ENCODE measurements at places on chromosomes 13 and 19.

- peak; percentile 74 for DNase-seq
Observed at GRCh38 chr19:57814505-57815246, at the start of gene ZNF552. Gene ZNF552 (minus strand): TSS chr19:57814913. CDS start chr19:57814743, 170 bp downstream.

- DNase-seq: no peak
Observed at GRCh38 chr13:45510672-45511071, 45.9 kb downstream of the COG3 start.

DNA sequence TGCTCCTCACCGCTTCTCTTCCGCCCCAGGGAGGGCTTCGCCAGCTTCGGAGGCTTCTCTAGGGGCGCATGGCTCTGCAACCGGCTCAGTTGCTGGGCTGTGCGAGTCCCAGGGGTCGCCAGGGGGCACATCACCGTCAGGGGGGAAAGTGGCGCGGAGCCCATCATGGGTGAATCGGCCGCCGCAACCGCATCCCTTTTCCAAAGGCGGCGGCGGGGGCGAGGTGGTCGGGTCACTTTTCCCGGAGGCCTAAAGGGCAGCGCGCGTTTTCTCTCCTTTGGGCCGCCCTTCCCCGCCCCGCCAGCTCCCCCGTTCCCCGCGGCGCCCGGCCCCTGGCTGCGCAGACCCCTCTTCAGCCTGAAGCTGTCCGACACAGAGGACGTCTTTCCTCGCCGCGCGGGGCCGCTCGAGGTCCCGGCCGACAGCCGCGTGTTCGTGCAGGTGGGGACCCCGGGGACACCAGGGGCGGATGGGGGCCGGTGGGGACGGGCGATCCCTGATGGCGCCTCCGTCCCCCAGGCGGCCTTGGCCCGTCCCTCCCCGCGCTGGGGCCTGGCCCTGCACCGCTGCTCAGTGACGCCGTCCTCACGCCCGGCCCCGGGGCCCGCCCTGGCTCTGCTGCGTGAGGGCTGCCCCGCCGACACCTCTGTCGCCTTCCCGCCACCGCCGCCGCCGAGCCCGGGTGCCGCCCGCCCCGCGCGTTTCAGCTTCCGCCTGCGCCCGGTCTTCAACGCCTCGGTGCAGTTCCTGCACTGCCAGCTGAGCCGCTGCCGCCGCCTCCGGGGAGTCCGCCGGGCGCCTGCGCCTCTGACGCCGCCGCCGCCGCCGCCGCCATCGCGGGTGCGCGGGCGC lies 1.7 kb downstream of the TGFBR3L start:
- DNase-seq: peak; percentile 56

DNA sequence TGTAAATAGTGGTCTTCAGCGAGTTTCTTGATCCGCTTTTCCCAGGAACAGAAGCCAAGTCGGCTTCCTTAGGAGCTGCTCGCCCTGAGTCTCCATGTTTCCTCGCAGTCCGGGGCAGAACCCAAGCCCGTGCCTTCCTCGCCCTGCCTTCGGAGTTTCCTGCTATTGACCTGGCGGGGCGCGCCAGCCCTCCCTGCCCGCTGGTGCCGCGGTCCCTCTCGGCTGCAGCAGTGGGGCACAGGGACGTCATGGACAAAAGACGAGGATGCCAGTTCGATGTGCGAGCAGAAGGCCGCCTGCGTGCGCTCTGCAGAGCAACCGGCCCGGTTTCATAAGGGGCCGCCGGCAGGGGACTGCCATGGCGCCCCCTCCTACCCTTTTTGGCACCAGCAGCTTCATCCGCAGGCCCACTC lies 156.6 kb downstream of the TM9SF2 start:
- peak; percentile 8 for DNase-seq

GRCh38 chr13:106533943-106534638 lies 1.4 kb downstream of the EFNB2 start:
- DNase-seq: peak; percentile 12

DNA sequence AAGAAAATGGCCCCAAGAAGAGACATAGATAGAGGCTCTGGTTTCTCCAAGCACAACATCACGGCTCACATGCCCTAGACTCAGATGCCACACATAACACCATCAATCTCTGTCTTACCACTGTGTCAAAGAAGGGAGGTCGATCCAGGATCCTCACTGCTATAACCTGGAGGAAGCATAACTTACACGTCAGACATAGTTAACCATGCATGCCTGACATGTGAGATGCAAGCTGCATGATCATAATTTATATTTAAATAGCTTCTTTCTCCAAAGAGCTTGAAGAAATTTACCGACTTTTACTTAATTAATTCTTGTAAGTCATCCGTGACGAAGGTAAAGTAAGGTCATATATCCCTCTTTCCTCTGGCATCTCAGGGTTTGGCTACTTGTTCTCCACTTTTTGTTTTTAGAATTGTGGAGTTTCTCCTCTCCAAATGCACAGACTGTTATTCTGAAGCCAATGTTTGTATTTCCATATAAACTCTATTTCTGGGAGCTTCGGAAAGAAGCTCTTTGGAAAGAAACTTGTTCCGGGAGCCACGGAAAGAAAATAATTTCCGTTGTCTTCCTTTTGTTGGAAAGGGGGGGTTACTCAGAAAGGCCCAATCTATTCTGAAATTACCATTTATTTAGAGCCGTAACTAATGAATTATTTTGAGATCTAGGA lies 205.6 kb downstream of the LHFPL6 start:
- DNase-seq: no peak

GRCh38 chr13:38308736-38309135 lies 40.9 kb upstream of the UFM1 start:
- no peak for DNase-seq

GRCh38 chr13:31209172-31209840 lies 9.5 kb downstream of the B3GLCT start:
- no peak for DNase-seq

- DNase-seq: no peak
Observed at GRCh38 chr13:72745260-72745659, 17.5 kb downstream of the BORA start.

- no peak for DNase-seq
Observed at GRCh38 chr13:47519626-47520025, 481.4 kb downstream of the SUCLA2 start.

DNA sequence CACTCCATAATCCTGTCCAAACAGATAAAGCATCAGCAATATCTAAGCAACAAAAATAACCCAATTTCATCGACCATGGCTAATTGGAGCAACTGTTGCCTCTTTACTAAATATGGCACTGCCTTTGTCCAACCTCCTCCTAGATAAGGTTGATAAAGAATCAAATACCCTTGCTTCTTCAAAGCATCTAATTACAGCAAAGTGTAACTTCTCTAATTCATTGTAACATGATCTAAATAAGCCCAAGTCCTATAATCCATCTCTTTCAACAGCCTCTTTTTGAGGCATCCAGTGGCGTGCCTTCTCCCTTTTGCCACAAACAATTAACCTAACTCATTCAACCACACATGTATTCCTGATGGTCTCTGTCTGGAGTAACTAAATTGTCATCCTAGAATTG lies 81.7 kb upstream of the KLHL1 start:
- no peak for DNase-seq

GRCh38 chr19:44689290-44690130 lies 9.4 kb upstream of the CEACAM16 start:
- DNase-seq: peak; percentile 62

GRCh38 chr13:60922576-60923231 lies 492.9 kb downstream of the PCDH20 start:
- no peak for DNase-seq

- no peak for DNase-seq
Observed at GRCh38 chr13:110495881-110496280, 65.6 kb downstream of the RAB20 start.

DNA sequence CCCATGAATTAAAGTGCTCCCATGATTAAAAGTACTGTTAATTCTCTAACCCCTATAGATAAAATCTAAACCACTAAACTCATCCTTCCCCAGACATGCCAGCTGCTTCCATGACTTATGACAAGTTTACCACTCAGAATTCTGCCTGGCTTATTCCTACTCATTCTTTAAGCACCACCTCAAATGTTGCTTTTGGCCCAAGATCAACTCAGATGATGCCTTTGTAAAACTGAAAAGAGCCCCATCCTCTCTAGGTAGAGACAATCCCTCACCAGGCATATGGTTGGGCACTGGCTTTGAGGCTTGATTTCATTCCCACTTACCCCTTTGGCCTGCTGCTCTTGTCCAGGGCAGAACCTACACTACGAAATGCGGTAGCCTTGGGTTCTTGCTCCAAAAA lies 250.0 kb downstream of the DNAJC15 start:
- no peak for DNase-seq

DNA sequence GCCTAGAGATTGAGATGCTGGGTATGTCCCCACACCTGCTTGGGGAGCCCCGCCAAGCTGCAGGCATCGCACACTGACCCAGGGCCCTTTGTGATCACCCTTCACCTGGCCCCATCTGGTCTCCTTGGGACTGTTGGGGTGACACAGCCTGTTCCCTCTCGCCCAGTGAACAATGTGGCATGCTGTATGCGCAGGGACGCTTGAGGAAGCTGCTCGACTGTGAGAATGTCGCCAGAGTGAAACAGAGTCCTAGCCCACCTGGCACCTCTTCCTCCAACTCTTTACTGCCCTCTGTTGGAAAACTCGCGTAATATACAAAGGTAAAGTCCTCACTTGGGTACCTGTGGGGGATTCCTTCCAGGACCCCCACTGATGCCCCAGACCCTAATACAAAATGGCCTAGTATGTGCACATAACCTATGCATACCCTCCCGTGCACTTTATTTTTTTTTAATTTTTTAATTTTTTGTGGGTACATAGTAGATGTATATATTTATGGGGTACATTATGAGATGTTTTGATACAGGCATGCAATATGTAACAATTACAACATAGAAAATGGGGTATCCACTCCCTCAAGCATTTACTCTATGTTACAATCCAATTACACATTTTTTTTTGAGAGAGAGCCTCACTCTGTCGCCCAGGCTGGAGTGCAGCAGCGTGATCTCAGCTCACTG lies 9.0 kb downstream of the BLOC1S3 start:
- DNase-seq: no peak

DNA sequence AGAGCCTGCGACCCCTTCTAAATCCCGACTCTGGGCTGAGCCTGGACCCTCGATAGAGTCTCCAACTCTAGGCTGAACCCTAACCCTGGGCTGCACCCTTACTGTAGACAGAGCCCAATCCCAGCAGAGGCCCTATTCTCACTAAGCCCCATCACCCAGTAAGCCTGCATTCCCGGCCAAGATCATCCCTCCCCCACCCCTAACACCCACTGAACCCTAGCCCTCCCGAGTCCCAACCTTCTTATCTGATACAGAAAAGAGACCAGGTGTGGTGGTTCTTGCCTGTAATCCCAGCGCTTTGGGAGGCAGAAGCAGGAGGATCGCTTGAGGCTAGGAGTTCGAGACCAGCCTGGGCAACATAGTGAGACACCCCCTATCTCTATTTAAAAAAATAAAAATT lies 2.6 kb upstream of the TNFAIP8L1 start:
- DNase-seq: no peak

DNA sequence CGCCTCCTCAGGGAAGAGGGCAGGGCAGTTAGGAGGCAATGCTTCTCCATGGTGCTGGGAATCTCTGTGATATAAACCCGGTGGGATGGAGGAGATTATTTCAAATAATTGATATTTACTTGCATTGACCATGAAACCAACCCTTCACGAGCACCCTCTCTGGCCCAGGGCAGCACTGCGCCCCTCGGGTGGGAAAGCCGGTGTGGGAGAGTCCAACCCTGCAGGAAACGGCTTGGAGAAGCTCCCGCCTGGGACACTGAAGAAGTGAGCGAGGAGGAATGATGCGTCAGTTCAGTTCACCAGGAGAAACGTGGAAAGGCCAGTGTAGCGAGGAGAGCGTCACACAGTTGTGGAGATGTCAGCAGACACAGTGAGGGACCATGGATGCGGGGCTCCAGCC lies 99.9 kb downstream of the COL4A2 start:
- no peak for DNase-seq

DNA sequence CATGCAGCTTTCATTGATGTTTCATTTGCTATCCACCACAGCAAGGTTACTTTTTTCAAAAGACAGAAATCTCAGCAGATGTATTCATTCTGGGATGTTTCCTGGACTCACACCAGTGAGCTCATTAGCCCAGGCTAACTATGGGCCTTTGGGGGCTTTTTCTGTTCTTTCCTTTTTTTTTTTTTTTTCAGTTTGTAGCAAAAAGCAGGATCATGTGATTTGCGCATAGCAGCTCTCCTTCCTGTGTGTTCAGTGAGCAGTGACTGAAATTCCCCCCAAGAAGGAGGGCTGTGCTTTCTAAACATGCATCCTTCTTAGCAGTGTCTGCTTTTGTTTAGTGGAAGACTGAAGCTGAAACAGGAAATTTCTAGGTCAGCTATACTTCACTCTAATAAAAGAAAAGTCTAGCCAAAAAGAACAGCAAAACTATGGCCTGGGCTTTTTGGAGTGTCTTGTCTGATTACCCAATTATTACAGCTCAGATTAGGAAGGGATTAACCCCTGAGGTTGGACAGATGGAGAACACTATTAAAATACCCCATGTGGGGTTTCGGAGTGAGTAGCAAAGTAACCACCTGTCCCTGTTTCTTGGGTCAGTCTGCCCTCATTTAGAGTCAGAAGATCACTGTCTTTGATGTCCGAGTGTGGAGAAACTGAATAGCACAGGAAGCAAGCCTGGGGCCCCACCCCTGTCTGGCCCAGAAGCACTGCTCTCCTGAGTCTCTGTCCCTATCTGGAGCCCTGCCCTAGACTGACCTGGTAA lies 8.9 kb upstream of the AMER2 start:
- no peak for DNase-seq

- no peak for DNase-seq
Observed at GRCh38 chr19:52214241-52214640, 24.4 kb downstream of the PPP2R1A start.

DNA sequence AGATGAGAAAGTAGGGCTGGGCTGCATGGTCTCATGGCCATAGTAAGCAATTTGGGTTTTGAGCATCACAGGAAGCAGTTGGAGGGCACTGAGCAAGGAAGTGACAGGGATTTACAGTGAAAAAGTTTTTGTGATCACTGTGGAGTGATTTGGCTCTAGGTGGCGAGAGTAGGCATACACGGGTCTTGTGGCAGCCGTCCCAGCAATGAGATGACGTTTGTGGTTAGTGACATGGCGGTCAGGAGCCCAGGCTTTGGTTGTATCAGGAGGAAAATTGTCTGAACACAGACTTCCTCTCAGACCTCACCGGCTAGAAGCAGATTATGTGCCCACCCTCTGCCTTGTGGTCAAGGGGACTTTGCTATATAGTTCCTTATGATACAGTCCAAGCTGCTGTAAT lies 3.3 kb downstream of the ZNF444 start:
- no peak for DNase-seq

DNA sequence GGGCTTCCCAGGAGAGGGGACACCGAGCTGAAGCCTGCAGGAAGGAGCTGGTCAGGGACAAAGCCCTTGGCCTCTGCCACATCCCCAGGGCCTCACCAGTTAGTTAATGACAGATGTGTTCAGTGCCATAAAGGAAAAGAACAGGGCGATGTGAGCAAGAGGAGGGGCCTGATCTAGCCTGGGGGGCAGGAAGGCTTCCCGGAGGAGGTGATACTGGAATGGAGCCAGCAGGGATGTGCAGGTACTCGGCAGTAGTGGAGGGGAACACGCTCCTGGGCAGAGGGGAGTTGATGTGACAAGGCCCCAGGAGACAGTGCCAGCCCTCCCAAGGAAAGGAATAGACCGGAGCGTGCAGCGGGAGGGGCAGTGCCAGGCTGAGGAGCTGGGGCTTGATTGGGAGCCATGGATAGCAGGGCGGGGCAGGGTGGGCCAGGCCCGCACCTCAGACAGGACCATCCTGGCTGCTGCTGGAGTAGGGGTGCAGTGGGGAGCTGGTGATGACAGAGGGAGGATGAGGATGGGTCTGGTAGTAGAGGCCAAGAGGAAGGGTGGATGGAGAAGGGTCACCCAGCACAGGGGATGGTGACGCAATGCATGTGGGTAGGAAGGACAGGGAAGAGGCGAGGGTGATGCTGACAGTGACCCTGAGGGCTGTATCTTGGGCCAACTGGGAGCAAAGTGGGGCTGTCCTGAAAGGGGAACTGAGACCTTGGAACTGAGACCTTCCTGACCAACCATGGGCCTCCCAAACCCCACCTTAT lies 4.1 kb downstream of the C19orf33 start:
- no peak for DNase-seq

Data from stimulated activated CD4-positive, alpha-beta T cell treated with anti-CD3 and anti-CD28 coated beads, Interleukin-4, amount 100 ng/mL, for 4 hours (primary cell).